ENCODE measurements at places on chromosomes 12 and 14.

- DNase-seq, result no peak
Measured at GRCh38 chr12:109730306-109731145, 16.9 kb downstream of the FAM222A start.

DNA sequence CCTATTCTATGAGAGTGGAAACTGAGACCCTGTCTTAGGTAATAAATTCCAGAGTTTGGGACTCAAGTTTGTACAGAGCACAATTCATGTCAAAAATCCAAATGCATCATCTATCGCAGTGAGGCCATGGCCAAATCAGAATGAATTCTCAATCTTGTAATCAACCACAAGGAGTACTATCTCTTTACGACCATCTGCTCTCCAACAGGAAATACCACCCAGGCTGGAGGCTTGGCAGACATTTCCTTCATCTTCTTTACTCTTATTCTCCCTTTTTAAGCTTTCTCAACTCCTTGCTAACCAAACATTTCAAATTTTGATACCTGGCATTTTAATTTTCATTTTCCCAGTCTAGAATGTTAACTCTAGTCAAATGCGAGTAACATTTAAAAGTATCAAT lies 32.7 kb upstream of the RNU6-7 start:
- DNase-seq, result no peak

- DNase-seq, result no peak
Measured at GRCh38 chr14:102882226-102882906, 40.1 kb upstream of the AMN start.

GRCh38 chr14:37034410-37035285 lies 137.8 kb downstream of the SLC25A21 start:
- no peak for DNase-seq

DNA sequence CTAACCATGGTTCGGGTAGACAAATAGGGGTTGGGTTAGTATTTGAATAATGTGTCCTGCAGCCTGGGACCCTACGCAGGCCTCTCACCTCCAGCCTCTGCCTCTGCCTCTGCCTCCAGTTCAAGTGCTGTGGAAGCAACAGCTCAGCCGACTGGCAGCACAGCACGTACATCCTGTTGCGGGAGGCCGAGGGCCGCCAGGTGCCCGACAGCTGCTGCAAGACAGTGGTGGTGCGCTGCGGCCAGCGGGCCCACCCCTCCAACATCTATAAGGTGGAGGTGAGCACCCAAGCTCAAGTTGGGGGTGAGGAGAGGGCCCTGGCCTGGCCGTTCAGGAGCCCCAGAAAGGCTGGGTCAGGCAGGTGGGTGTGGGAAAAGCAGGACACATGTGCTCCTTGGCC lies 55.9 kb downstream of the TSPAN11 start:
- DNase-seq, result no peak

GRCh38 chr14:44720707-44721106 lies 213.6 kb upstream of the FSCB start:
- DNase-seq, result no peak

DNA sequence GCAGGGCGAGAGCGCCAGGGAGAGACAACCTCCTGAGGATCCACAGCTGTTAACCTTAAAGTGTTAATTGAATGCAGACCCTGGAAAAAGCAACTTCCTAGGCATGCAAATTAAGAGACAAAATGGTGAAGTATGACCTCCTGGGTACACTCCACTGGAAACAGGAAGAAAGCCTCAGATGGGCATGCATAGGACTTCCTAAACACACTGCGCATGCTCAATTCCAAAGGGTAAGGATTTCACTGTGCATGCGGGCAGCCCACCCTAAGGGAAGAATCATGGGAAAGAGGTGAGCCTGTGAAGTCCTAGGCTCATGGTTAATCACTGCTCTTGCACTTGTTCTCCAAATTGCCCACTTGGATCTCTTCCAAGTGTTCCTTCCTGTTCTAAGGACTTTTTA lies 80.5 kb upstream of the CAPRIN2 start:
- no peak for DNase-seq
